Subcutaneous preadipocyte (primary cell): ENCODE measurements at places on chromosomes 12 and 14. TPM values are rescaled to one million over a fixed set of nuclear protein-coding genes. Genes with fewer than 3 reads are reported as not detected.

The SDS gene
- not detected in 2 replicates for total RNA-seq

The RPL10L gene
- total RNA-seq = not detected in 2 replicates

The IFI27L2 gene
- 37.7 and 59.2 TPM in 2 replicates for total RNA-seq

The HPD gene
- 0.39 and 1.5 TPM in 2 replicates for total RNA-seq

The ASIC1 gene
- total RNA-seq = 1.2 and 2.6 TPM in 2 replicates

The POTEM gene
- total RNA-seq = not detected in 2 replicates

The GDF11 gene
- 4.0 and 7.0 TPM in 2 replicates for total RNA-seq

The BBOF1 gene
- total RNA-seq = 4.3 and 6.2 TPM in 2 replicates

The SPTSSA gene
- 14.7 TPM in 2 replicates for total RNA-seq

The ARMH4 gene
- 1.4 and 2.9 TPM in 2 replicates for total RNA-seq

The HVCN1 gene
- 0.98 and 1.5 TPM in 2 replicates for total RNA-seq

The PLEK2 gene
- total RNA-seq = 1.8 and 15.1 TPM in 2 replicates

The DNAJC22 gene
- 0.20 TPM in 1 of 2 replicates, not detected in the other for total RNA-seq

The APPL2 gene
- total RNA-seq = 34.5 and 37.9 TPM in 2 replicates

The TAS2R7 gene
- total RNA-seq = not detected in 2 replicates

The RASAL1 gene
- not detected in 2 replicates for total RNA-seq

The CLEC9A gene
- total RNA-seq = not detected in 2 replicates

The ADAM21 gene
- total RNA-seq = 0.37 and 0.39 TPM in 2 replicates

The ATL1 gene
- total RNA-seq = 2.0 and 5.5 TPM in 2 replicates

The SYT1 gene
- total RNA-seq = under 0.01 and 1.4 TPM in 2 replicates

The TCTN2 gene
- total RNA-seq = 12.5 and 13.6 TPM in 2 replicates

The RDH12 gene
- not detected in 2 replicates for total RNA-seq

The GLIPR1 gene
- 47.0 and 68.8 TPM in 2 replicates for total RNA-seq

The PTPN6 gene
- total RNA-seq = not detected in 2 replicates

The TOMM20L gene
- total RNA-seq = not detected in 2 replicates

The POTEG gene
- not detected in 2 replicates for total RNA-seq

The NT5DC3 gene
- total RNA-seq = 9.6 and 11.7 TPM in 2 replicates
